ENCODE measurements at places on chromosomes 12 and 14.

GRCh38 chr12:69685810-69686209 lies 13.3 kb downstream of the BEST3 start:
- DNase-seq: no peak

- no peak for DNase-seq
These were observed 228.2 kb downstream of the PCNX1 start for GRCh38 chr14:71135496-71135895.

- no peak for DNase-seq
These were observed 8.5 kb downstream of the TMEM229B start for GRCh38 chr14:67480011-67480410.

DNA sequence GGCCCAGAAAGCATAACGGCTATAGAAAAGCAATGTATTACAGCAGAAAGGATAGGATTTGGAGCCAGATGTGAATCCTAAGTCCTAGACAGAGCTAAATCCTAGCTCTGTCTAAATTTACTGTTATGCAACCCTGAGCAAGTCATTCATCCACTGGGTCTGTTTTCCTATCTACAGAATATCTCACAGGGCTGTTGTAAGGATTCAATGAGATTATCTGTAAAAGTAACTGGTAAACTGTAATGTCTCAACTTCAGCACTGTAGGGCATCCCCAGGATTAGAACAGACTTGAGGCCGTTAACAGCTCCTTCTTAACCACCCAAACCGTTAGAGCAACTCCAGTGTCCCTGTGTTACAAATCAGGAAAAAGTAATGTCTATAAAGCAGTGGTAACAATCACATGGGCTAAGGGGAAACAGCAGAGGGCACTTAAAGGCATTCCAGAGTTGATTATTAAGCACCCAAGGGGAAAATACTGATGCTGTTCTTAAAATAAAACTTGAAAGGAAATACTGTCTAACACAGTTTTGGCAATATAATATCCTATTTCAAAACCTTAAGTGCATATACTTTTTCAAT lies 10.1 kb downstream of the GMFB start:
- DNase-seq: no peak

- DNase-seq: no peak
These were observed 240.6 kb downstream of the CPNE8 start for GRCh38 chr12:38664661-38665269.

- no peak for DNase-seq
These were observed 320.4 kb downstream of the BCL11B start for GRCh38 chr14:98951521-98952152.

GRCh38 chr12:113528606-113529293 lies 57.1 kb upstream of the LHX5 start:
- DNase-seq: no peak

DNA sequence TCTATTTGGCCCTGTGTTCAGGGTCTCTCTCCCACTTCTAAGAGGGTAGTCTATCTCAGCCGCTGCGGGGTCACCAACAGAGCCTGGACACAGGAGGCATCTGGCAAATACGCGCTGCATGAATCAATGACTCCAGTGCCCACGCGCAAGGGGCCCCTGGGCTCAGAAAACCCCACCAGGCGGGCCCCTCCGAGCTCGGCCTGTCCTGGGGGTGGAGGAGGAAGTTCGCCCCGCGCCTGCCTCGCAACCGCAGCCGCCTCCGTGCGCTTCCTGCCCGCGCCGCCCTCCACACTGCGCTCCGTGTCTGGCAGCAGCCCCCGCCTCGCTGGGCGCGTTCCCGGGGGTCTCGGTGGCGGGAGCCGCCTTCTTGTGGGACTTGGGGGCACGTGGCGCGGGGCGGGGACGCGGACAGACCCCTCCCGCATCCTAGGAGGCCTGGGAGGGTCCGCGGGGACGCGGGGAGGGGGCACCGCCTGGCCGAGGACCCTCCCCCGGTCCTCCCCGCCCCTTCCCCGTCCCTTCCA lies 811 bp upstream of the FBRSL1 start:
- peak; percentile 75 for DNase-seq

DNA sequence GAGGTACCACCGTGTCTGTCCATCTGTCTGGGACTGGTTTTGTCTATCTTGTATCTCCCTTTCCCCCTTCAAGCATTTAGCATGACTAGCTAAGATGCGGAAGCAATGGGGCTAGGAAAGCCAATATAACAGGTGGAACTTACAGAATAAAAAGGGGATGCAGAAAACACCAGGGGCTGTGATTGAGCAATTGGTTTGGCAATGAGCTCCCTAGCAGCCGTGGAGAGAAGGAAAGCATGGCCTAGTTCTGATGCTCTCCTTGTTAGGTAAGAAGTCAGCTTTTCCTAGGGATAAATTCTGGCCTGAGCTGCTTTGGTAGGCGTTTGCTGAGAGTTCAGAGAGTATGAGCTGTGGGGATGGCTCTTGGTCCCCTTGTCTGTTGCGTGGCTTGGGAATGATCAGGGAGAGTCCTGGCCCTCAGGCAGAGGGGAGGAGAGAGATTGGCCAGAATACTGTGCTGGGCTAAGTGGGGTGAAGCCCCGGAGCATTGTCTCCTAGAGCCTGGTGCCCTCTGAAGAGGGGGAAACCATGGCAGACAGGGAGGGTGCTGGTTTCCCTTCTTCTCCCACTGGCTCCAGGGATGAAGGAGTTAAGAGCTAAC lies 7.1 kb downstream of the SETD1B start:
- no peak for DNase-seq

DNA sequence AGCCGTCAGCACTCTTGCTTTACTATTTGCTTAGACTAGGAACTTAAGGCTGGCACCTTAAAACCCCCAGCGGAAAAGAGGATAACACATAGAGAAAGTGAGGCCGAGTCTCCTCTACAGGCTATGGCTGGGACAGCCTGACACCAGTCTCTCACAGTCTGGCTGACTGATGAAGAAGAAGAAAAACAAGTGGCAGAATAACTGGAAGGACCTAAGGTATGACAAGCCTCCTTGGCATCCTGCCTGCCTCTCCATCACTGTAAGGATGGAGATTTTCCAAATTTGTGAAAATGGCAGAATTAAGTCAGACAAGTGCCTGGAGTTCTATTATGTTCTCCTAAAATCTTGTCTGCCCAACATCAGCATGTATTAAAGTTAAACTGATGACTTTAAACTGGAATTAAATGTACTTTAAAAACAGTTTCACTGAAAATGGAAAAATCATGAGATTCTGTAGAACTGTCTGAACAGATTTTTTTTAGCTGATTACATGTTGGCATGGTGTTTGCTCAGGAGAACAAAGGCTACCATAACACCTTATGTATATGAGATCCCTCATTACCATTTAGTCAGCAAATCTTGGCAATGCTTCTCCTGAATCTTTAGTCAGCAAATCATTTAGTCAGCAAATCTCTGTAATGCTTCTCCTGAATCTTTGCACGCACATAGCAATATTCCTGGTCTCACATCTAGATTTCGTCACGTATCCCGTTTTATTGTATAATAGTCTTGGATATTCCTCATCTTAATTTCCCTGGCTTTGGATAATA lies 140.3 kb upstream of the AEBP2 start:
- no peak for DNase-seq
